ENCODE measurements at places on chromosomes 5 and 9.

GRCh38 chr9:98760231-98760630, 36.1 kb downstream of the ANKS6 start:
- DNase-seq: no peak

- DNase-seq: no peak
These were observed 2.6 kb upstream of the GAPVD1 start for GRCh38 chr9:125258832-125259534.

DNA sequence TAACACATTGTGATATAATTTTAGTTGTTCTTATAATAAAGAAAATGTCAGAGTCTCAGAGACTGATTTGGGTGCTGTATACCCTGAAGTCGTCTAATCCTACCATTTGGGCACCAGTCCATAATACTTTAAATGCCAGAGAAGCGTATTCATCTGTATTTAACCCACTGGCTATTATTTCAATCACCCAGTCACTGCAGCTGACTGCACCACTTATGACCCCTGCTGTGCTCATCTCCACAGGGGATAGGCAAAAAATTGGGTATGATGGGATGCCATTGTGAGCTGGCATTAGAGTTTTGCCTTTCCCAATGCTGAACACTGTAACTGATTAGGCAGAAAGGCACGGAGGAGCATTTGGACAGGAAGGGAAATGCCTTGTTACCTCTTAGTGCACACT, 599.7 kb downstream of the CAAP1 start:
- DNase-seq: no peak

DNA sequence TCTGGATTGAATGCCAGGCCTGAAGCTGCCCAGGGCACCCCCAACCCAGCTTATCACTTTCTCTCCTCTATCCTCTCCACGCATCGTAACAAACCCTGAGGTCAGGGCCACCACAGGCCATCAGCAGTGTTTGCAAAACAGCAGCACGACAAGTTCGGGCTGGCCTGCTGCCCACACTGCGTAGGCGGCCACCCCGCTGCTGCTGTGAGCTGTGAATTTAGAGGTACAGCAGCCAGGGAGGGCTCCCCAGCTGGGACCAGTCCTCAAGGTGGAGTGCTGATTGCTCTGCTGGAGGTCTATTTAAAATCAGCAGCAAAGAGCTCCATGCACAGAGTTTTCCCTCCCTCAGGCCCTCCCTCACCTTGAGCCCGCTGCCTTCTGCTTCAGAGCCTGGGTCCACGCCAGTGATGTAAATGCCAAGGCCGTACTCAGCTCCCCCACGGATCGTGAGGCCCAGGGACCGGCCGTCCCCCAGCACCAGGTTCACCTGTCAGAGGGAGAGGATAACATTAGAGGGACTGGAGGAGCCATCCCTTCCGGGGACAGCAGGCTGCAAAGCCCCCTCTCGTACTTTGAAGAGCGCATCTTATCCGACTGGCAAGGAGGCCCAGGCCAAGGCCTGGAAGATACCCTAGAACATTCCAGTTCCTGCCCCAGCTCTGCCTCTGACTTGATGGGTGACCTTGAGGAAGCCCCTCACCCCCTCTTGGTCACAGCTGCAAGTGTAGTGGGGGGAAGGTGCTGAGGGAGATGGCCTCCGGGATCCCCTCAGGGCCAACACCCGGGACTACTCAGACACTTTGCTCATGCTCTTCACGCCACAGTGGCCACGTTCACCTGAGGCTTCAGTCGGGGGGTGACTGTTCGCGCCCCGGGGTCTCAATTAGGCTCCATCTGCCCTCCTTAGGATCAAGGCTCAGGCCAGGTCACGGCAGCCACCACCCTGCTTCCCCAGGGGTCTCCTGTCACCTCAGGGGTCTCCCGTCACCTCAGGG, 39.1 kb downstream of the WHRN start:
- no peak for DNase-seq

- DNase-seq: no peak
These were observed 152.1 kb upstream of the SLC24A2 start for GRCh38 chr9:19940811-19941535.

GRCh38 chr5:168262042-168262743, 29.3 kb upstream of the WWC1 start:
- DNase-seq: no peak

- no peak for DNase-seq
These were observed 251.2 kb upstream of the IRX4 start for GRCh38 chr5:2133936-2134335.

GRCh38 chr9:114080773-114081440, 2.8 kb upstream of the AMBP start:
- DNase-seq: no peak

DNA sequence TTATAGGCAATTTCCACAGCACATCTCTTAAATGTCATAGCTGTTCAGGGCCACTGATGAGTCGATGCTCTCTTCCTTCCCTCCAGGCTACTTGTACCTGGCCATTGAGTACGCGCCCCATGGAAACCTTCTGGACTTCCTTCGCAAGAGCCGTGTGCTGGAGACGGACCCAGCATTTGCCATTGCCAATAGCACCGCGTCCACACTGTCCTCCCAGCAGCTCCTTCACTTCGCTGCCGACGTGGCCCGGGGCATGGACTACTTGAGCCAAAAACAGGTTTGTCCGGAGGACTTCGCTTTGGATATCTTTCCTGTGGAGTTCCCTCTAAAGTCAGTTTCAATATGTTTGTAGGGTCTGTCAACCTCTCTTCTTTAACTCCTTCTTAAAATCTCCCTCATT, 84.3 kb downstream of the EQTN start:
- DNase-seq: no peak

DNA sequence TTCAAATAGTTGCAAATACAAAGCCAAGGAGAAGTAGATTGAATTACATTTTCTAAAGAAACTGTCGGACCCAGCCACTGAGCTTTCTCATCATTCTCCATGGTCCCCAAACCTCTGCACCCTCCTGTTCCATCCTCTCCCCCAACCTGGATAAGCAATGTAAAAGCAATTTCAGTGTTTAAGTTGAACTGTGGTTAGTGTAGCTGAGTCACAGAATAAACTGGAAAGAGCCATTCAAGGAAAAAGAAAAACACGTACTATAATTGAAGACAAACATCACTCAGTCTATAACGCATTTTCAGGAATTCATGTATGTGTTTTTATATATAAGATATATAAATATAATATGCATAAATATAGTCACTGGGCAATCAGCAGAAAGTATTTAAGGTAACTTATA, 54.1 kb upstream of the TMEM161B start:
- no peak for DNase-seq

- DNase-seq: no peak
These were observed 1653.4 kb downstream of the EFNA5 start for GRCh38 chr5:106017243-106017857.

GRCh38 chr5:181235323-181235688, 8.4 kb downstream of the RACK1 start:
- no peak for DNase-seq

- DNase-seq: no peak
These were observed 62.3 kb downstream of the TSTD2 start for GRCh38 chr9:97570899-97571298.

- DNase-seq: no peak
These were observed 85.7 kb upstream of the C9orf72 start for GRCh38 chr9:27659001-27659400.

DNA sequence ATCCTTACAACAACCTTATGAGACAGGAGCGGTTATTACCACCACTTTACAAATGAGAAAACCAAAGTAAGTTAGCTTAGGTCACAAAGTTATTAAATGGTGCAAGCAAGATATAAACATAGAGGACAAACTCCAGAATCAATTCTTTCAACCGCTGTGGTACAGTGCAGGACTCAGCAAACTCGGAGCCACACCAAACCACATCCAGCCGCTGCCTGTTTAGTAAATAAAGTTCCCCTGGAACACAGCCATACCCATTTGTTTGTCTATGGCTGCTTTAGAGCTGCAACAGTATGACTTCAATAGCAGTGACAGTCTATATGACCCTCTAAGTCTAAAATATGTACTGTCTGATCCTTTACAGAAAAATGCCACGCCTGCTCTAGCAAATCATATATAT, 1567.2 kb upstream of the WWC1 start:
- no peak for DNase-seq

GRCh38 chr5:177382423-177383029, 1.7 kb upstream of the SLC34A1 start:
- peak; percentile 45 for DNase-seq

- peak; percentile 3 for DNase-seq
These were observed 1728.3 kb upstream of the CDH9 start for GRCh38 chr5:28766565-28767158.

DNA sequence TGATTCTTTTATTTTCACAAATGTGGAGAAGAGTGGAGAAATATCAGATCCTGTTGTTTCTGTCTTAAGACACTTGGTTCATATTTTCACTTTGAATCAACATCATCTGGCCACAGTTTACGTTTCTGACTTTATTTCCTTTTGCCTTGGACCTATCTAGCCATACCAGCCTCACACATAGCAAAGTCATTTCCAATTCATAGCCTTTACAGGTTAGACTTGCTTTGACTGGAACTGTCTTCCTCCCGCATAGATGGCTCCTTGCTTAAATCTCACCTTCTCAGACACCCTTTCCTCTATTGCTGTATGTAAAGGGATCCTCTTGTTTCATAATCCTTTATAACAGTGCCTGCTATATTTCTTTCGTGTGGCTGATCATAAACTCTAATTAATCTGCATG, 297.8 kb downstream of the SH3GL2 start:
- no peak for DNase-seq

- DNase-seq: no peak
These were observed 189.1 kb downstream of the SREK1 start for GRCh38 chr5:66333192-66333591.

- DNase-seq: no peak
These were observed 227.1 kb upstream of the HAPLN1 start for GRCh38 chr5:83947763-83948162.

DNA sequence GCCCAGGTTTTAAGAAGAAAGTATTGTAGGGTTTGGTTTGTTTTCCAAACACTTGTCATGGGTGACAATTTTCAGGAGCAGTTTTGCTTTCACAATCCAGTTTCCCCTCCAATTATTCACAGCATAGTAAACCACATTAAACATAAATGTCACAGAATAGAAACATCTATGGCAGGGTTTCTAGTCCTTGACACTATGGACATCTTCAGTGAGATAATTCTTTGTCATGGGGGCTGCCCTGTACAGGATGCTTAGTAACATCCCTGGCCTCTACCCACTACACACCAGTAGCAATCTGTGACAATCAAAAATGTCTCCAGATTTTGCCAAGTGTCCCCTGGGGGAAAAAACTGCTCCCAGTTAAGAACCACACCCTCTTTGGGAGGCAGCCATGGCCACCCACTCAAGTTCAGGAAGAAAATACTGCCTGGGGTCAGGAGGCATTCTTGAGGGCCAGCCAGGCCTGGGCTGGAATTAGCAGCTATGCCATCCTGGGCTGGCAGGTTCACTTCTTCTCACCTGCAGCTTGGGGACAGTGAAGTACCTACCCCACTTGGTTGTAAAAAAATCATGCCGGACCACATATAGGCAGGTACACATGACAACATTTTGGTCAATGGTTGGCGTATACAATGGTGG, 116.3 kb downstream of the HSD17B3 start:
- DNase-seq: no peak

DNA sequence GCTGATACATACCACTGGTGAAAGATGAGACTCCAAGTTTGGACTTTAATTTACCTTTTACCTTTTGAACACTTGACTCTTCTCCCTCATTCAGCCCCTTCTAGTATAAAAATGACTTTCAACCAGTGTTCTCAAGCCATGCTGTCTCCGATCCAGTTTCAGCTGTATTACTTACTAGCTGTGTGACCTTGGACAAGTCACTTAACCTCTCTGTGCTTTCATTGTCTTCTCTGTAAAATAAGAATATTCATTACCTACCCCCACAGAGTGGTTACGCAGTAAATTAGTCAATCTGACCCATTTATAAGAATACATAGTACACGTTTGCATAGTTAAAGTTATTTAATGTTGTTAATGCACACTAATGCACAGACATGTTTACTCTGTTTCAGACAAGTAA, 12.6 kb upstream of the CEMIP2 start:
- no peak for DNase-seq

- DNase-seq: no peak
These were observed 296.6 kb downstream of the SEMA5A start for GRCh38 chr5:9249231-9249630.

- DNase-seq: peak; percentile 78
These were observed 168.5 kb downstream of the DOCK2 start for GRCh38 chr5:169805527-169805934.

DNA sequence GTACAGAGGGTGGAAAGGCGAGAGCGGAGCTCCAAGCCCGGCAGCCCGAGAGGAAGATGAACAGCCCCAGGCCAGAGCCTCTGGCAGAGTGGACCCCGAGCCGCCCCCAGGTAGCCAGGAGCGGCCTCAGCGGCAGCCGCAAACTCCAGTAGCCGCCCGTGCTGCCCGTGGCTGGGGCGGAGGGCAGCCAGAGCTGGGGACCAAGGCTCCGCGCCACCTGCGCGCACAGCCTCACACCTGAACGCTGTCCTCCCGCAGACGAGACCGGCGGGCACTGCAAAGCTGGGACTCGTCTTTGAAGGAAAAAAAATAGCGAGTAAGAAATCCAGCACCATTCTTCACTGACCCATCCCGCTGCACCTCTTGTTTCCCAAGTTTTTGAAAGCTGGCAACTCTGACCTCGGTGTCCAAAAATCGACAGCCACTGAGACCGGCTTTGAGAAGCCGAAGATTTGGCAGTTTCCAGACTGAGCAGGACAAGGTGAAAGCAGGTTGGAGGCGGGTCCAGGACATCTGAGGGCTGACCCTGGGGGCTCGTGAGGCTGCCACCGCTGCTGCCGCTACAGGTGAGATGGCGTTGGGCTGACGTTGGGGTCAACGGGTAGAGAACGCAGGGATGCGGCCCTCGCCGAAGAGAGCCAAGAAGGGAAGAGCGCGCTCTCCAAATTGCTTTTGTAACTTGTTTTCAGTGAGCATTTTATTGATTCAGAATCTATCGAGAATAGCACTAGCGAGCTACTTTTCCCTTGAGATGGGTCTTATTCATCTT, at the start of gene PTGER4:
PTGER4 (plus strand) TSS at position 3 of the 769 bp plus-strand sequence. CDS start 1,079 bp downstream, outside the sequence.
- peak; percentile 46 for DNase-seq

DNA sequence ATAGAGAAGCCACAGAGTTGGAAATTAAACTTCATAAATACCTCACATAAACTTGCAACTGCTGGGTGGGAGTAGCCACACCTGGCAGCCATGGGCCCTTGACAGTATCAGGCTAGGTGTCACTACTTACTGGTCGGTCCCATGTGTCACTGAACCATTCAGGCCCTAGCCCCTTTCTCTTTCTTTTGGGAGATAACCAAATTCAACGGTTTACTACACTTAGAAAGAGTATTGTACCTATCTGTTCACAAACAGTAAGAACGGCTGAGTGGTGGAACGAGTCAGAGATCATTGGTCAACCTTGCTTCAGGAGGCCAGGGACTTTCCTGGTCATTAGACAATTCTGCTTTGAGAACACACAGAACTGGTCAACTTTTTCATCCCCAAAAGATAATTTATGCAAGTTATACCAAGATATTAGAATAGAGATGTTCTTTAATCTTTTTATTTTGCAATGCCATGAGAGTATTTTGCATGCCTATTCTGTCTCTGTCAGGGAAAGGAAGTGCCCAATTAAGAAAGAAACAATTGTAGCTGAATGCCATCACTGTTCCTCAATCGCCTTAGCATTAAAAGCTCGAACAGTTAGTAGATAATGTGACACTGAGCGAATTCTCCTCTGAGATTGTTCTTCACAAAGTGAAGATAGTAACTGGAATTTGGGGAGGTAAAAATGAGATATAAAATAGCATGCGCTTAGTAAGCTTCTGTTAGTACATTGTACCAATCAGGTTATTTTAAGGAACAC, 50.9 kb downstream of the GOLPH3 start:
- no peak for DNase-seq

Measured in activated CD4-positive, alpha-beta T cell treated with anti-CD3 and anti-CD28 coated beads for 48 hours (primary cell).